ENCODE measurements at places on chromosomes 7 and 10. TPM values are rescaled to one million over a fixed set of nuclear protein-coding genes. Genes with fewer than 3 reads are reported as not detected.

Gene SNX13
- total RNA-seq = 24.5 TPM

Gene AQP1
- total RNA-seq = not detected

- DNase-seq = no peak
Measured at GRCh38 chr7:122423591-122423990, 119.0 kb upstream of the FEZF1 start.

DNA sequence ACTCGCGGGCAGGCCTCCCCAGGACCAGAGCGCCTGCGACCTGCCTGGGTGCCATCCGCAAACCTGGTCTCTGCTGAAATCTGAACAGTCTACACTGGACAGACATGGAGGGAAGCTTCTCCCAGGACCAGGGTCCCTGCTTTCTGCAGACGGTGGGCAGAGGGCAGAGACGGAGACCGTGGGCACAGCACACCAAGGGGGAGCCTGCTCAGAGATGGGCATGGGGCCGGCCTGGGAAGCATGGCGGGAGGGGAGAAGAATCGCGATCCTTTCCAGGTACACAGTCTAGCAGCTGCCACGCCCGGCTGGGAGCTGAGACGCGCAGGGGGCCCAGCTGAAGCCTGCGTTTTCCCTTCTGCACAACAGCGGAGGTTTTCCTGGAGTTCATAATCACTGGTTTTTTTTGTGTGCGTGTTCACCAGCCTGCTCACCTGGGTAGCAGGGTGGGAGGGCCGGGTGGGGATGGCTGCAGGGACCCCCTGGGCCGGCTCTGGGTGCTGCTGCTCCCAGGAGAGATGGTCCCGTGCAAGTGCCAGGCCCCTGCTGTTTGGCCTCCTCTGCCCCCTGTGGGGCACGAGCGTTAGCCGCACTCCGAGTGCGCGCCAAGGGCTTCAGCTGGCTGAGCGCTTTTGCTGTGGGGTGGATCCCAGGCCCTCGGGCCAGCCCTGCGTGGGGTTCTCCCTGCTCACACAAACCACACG, 448.8 kb downstream of the DNAJB6 start:
- no peak for DNase-seq
